ENCODE measurements at places on chromosomes 7 and 10. TPM values are rescaled to one million over a fixed set of nuclear protein-coding genes. Genes with fewer than 3 reads are reported as not detected.

MOSPD3 gene
- 19.0 TPM for total RNA-seq

CALML5 gene
- not detected for total RNA-seq

CYP3A7 gene
- not detected for total RNA-seq

INSYN2A gene
- 2.3 TPM for total RNA-seq

LMBR1 gene
- 26.6 TPM for total RNA-seq

EPHA1 gene
- total RNA-seq: 0.29 TPM

FBXL13 gene
- total RNA-seq: 0.26 TPM

ERCC6 gene
- 5.6 TPM for total RNA-seq

PIK3CG gene
- total RNA-seq: not detected

TMEM178B gene
- total RNA-seq: 1.5 TPM

TMEM236 gene
- total RNA-seq: 0.05 TPM

CCL26 gene
- 7.1 TPM for total RNA-seq

UNC5B gene
- 1.8 TPM for total RNA-seq

SLC16A12 gene
- 0.58 TPM for total RNA-seq

VSTM2A gene
- total RNA-seq: not detected

HSPA12A gene
- 9.3 TPM for total RNA-seq

NPSR1 gene
- total RNA-seq: not detected

CNNM1 gene
- total RNA-seq: 26.2 TPM

TBX20 gene
- total RNA-seq: 1.2 TPM

TNS3 gene
- 82.4 TPM for total RNA-seq

SLC26A5 gene
- not detected for total RNA-seq

SVOPL gene
- not detected for total RNA-seq

IKZF1 gene
- total RNA-seq: not detected

EIF4EBP2 gene
- total RNA-seq: 15.1 TPM

NEUROG3 gene
- not detected for total RNA-seq

OPALIN gene
- not detected for total RNA-seq

PRKAR2B gene
- total RNA-seq: 3.4 TPM

DNA2 gene
- 7.4 TPM for total RNA-seq

PAX4 gene
- not detected for total RNA-seq

UBTD1 gene
- 19.4 TPM for total RNA-seq

HOGA1 gene
- total RNA-seq: 1.7 TPM

CUTC gene
- 33.9 TPM for total RNA-seq

PHKG1 gene
- total RNA-seq: 1.9 TPM

EMX2 gene
- not detected for total RNA-seq

PRSS2 gene
- not detected for total RNA-seq

Measured in A549 treated with GW870086 at 1 μM for 4 hours (cell line).